ENCODE measurements at places on chromosomes 6 and 20.
A peak's percentile ranks its signal among the peaks of the same experiment; 100 is the strongest.

DNA sequence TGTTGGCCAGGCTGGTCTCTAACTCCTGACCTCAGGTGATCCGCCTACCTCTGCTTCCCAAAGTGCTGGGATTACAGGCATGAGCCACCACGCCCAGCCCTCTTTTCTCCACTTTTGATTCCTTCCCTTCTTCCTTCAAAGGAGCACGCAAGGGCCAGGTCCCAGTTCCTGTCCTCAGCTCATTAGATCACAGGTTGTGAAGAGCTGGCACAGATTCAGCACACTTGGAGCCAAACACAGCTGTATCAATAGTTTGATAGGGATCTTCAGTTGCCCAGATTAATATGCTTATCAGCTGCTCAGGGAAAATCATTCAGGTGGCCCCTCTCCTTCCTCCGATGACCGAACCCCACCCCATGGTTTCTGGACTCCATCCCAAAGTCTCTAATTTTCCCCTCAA lies 14.4 kb upstream of the SLC22A23 start:
- no peak for ATAC-seq

GRCh38 chr6:7806711-7807110 lies 80.8 kb downstream of the BMP6 start:
- ATAC-seq: no peak

DNA sequence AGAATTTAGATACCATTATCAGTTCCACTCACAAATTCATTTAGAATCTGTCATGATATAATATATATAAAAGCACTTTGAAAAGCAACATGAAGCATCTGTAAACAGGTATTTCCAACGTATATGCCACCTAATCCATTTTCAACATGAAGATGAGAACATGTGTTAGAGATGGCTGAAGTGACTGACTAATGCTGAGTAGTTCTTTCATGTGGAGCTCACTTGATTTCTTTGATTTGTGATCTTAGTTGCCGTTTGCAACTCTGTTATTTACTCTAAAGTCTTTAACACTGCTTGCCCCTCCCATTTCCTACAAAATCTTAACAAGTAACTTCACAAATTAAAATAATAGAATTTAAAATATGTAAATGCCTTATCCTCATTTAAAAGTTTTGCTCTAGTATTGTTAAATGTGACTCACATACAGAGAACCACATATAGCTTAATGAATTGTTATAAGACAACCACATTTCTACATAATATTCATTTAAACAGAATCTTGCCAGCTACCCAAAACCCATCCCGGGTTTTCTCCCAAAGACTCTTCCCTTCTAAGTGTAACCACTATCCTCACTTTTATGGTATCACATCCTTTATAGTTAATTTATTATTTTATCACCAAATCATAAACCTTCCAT lies 78.3 kb downstream of the ME1 start:
- no peak for ATAC-seq

DNA sequence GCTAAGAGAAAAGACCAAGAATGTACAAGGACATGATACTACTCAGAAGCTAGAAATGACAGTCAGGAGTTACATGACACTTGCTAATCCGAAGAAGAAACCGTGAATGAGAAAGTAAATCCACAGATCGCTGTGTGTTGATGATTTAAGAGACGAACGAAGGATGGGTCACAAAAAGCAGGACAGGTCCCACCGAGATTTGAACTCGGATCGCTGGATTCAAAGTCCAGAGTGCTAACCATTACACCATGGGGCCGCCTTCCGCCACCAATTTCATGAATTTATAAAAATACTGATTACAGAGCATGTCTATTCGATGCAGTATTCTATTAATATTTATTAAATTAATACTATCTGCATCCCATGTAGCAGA lies 54.0 kb upstream of the BTN3A2 start:
- ATAC-seq: peak; percentile 5

DNA sequence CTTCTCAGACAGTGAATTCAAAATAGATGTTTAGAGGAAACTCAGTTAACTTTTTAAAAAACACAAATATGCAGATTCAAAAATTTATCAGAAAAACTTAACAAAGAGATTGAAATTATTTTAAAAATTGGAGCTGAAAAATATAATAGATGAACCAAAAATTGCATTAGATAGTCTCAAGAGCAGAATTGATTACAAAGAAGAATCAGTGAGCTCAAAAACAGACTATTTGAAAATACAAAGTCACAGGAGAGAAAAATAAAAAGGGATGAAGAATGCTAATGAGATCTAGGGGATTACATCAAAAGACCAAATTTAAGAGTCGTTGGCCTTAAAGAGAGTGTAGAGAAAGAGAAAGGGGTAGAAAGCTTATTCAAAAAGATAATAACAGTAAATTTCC lies 700.5 kb downstream of the COL12A1 start:
- no peak for ATAC-seq
